NCI-H1436 treated with DMSO at 0.1 percent for 48 hours (cell line): ENCODE measurements at places on chromosomes 7 and 10.

GRCh38 chr7:66778201-66778600, 37.7 kb downstream of the RABGEF1 start:
- DNase-seq, result no peak

GRCh38 chr10:124588736-124589490, 127.3 kb downstream of the LHPP start:
- DNase-seq, result no peak

DNA sequence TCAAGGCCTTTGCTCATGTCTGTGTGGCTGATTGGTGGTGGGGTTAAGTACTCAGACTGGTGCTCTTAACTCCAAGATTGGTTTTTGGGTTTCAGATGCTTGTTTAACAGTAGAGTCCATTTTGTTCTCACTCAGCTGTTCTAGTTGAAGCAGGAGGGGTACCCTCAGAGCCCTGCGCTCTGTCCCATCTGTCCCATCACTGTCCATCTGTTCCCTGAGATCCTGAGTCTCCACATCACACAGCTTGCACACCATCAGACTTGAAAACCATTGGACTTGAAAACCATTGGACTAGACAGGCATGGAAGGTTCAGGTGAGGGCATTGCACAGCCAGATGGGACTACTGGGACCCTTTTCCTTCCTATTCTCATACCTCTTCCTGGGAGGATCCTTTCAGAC, 39.3 kb downstream of the TMEM178B start:
- no peak for DNase-seq

DNA sequence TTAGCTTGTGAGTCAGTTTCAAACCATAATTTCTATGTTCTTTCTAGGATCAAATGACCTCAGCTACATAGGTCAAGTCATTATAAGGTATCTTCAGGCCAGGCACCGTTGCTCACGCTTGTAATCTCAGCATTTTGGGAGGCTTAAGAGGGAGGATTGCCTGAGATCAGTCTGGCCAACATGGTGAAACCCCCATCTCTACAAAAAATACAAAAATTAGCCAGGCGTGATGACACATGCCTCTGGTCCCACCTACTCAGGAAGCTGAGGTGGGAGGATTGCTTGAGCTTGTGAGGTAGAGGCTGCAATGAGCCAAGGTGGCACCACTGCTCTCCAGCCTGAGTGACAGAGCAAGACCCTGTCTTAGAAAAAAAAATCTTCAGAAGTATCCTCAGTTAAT, 362.3 kb downstream of the GATA3 start:
- DNase-seq, result no peak
